NCI-H748 treated with DMSO at 0.1 percent for 48 hours (cell line): ENCODE measurements at places on chromosomes 1 and 21.

GRCh38 chr1:151585622-151586021 is 26.2 kb upstream of the SNX27 start:
- no peak for DNase-seq

DNA sequence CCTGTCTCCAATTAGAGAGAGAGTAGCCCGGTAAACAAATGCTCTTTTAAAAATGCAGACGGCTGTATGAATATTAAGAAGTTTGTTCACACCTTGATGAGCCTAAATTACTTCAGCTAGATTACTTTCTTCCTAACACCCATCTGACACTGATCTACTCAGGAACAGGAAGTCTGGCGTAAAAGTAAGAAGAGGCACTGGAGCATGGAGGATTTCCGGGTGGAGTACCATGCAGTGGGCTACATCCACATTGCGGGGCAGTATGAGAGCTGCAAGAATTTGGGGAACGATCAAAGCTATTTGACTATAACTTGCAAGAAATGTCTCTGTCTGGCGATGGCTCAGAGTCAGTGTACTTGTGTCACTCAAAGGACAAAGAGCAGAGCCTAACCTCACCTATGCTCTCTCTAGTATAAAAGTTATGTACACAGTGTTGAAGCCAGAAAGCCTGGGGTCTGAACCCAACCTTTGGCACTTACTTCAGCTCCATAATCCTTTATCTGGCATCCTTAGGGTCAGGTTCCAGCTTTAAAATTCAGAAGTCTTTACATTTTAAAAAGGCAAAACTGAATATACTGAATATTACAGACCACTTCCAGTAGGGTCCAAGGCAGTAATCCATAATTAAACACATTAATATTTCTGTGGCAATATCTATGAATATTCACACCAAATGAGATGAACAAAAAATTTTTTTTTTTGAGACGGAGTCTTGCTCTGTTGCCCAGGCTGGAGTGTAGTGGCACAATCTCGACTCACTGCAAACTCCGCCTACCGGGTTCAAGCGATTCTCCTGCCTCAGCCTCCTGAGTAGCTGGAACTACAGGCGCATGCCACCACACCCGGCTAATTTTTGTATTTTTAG is 7.9 kb upstream of the GNPAT start:
- DNase-seq = no peak

- DNase-seq = no peak
Observed at GRCh38 chr1:193767886-193768285, 581.5 kb upstream of the B3GALT2 start.

GRCh38 chr1:40634901-40635655 is 30.4 kb downstream of the RIMS3 start:
- no peak for DNase-seq

GRCh38 chr1:48789903-48790302 is 13.2 kb upstream of the BEND5 start:
- no peak for DNase-seq

DNA sequence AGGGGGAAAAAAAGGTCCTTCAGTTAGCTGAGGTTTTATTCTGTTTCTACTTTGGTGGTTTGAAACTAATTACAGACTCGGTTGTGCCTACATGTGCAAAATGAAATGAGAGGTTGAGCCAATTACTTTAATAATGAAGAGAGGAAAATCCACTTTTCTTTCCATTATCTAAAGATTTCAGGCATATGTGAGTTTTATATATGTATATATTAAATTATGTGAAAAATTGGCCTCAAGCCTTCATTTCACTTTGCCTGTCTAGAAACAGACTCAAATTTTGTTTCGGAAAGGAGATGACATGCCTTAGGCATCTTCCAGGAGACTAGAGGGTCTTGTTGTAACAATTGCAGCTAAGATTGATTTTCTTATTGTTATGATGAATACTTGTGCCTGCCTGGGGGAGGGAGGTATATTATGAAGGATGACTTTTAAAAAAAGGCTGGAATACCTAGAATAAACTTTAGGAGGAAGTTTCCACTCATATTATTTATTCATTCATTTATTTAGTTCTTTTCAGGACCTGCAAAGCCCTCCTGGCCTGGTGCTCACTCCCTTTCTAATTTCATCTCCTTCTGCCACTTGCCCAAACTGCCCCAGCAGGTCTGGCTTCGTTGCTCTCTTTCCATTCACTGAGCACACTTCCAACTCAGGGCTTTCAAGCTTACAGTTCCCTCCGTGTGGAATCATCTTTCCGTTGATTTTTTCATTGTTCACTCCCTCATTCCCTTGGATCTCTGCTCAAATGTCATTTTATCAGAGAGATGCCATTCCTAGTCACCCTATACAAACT is 94.2 kb upstream of the HOOK1 start:
- no peak for DNase-seq

- no peak for DNase-seq
Observed at GRCh38 chr1:226974544-226975258, 34.6 kb downstream of the COQ8A start.

GRCh38 chr1:89807983-89808382 is 12.8 kb upstream of the LRRC8D start:
- DNase-seq = no peak

- no peak for DNase-seq
Observed at GRCh38 chr1:168980180-168980579, 126.3 kb upstream of the ATP1B1 start.

DNA sequence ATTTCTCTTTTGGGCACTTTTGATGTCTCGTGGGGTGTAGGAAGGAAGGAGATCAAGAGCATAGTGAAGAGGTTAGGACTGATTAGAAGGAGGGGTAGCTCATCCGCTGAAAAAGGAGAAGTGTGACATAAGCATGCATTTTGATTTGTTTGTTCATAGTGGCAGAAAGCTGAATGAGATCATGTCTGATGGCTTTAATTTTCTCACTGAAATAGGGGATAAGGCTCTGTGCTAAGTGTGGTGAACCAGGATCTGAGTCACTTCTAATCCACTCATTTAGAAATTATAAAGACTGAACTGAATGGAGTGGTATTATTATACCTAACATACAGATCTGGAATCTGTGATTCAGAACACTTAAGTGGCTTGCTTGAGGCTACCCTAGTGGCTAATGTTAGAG is 344.5 kb downstream of the PDE4B start:
- no peak for DNase-seq

- no peak for DNase-seq
Observed at GRCh38 chr1:20931930-20932436, 144.9 kb upstream of the HP1BP3 start.

DNA sequence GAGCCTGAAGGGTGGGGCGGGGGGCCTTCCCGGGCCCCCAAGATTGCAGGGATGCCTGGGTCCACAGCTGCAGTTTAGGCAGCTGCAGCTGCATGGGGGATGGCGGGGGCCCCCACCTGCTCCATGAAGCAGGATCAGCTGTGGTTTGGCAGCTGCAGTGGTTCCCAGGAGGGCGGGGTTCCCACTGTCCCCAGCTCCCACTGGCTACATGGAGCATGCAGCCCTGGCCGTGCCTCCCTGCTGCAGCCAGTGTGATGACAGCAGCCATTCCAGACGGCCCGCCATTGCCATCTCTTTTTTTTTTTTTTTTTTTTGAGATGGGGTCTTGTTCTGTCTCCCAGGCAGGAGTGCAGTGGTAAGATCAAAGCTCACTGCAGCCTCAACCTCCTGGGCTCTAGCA is 992 bp upstream of the C1QA start:
- DNase-seq = no peak

GRCh38 chr1:228474507-228474906 is 12.7 kb upstream of the RNF187 start:
- no peak for DNase-seq

- no peak for DNase-seq
Observed at GRCh38 chr1:193042766-193043691, 16.1 kb downstream of the UCHL5 start.
